A673 (cell line): ENCODE measurements at places on chromosomes 4 and X. TPM values are rescaled to one million over a fixed set of nuclear protein-coding genes. Genes with fewer than 3 reads are reported as not detected.
A peak's percentile ranks its signal among the peaks of the same experiment; 100 is the strongest.

XAGE1B gene
- total RNA-seq: 77.5 and 114 TPM in 2 replicates

RTL5 gene
- total RNA-seq: 8.4 and 11.5 TPM in 2 replicates

DRP2 gene
- total RNA-seq: 0.45 and 0.68 TPM in 2 replicates

DNA sequence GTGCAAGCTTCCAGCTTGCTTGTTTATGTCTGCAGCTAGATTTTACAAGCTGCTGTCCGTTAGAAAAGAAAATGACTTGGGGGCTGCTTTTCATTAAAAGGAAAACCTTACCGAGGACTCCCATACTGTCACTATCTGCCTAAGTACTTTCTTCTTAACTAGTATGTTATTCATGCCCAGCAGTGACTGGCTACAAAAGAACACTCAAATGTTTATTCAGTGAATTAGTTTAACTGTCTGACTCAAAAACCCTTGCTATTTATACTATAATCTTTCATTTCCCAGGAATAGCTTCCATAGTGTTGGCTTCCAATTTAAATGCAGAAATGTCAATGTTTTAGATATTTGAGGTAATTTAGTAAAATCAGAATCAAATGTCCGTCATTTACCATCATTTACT lies 164.9 kb downstream of the DTHD1 start:
- H3K4me3 ChIP-seq: no peak overlapping the region
- no peaks in the 10 kb centered on the region for H3K36me3 ChIP-seq
- no peak overlapping the region for H3K27ac ChIP-seq

- H3K27me3 ChIP-seq: no peaks in the 10 kb centered on the region
- no peak overlapping the region for H3K4me3 ChIP-seq
- no peaks in the 10 kb centered on the region for H3K36me3 ChIP-seq
- no peak for DNase-seq
- H3K4me1 ChIP-seq: no peaks in the 10 kb centered on the region
Observed at GRCh38 chrX:136176399-136176825, 29.1 kb downstream of the FHL1 start.

- no peaks in the 10 kb centered on the region for H3K27me3 ChIP-seq
- no peaks in the 10 kb centered on the region for H3K4me1 ChIP-seq
- H3K36me3 ChIP-seq: no peaks in the 10 kb centered on the region
- DNase-seq: no peak
- no peak overlapping the region for H3K27ac ChIP-seq
Observed at GRCh38 chr4:74529284-74530041, 84.5 kb downstream of the AREG start.

DNA sequence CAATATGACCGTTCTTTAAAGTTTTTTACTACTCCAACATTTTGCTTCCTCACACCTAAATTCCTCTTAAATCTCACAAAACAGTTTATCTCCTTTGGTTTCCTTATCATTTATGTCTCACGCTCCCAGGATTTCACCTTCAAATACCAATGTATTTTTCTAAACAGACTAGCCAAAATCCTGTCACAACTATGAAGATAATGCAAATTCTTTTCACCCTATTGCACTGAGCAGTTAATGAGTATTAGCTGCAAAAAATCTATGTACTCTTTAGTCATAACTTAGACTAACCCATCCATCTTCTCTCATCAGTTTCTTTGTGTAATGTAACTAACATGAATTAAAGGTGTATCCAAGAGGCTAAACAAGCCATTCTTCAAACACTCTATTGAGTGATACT lies 151.3 kb downstream of the COMMD8 start:
- DNase-seq: no peak
- H3K27ac ChIP-seq: no peak overlapping the region
- no peak overlapping the region for H3K4me3 ChIP-seq
- no peaks in the 10 kb centered on the region for H3K4me1 ChIP-seq

- H3K36me3 ChIP-seq: peaks cover 66% of the 10 kb centered on the region
- peak; percentile 30 for DNase-seq
- H3K4me1 ChIP-seq: no peaks in the 10 kb centered on the region
- H3K27ac ChIP-seq: no peak overlapping the region
- no peak overlapping the region for H3K4me3 ChIP-seq
Observed at GRCh38 chr4:82851885-82852750, 38.8 kb downstream of the SEC31A start.

DNA sequence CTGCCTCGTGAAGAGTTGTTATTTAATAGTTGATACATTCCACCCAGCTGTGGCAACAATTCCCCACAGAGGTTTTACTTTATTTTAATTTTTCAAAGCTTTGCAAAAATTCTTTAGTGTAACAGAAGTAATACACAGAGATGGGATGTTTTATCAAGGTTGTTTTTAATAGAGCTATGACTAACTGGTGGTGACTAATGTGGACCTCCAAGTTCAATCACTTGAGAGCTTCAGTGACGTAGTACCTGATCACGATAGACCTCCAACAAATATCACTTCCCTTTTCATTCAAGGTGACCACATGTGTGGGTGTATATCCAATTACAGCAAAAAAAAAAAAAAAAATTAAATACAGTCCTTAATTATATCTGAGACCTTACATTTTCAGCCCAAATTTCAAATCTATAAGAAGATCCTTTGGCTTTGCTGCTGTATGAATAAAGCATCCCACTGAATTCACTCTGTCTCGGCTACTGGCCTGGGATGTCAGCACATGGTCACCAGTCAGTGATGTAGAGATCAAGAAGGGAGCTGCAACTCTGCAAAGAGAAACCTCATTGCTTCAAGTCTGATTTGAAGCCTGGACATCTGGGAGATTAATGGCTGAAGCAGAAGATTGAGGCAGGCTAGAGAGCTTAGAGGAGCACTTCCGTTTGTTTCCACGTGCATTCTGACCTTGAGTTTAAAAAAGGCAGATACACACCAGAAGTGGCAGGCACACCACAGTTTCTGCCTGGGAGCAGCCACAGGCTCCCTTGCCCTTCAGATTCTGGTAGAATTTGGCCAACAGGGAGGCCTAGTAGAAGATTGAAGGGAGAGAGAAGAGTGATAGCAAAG lies 345.9 kb upstream of the NOCT start:
- H3K27me3 ChIP-seq: no peaks in the 10 kb centered on the region
- no peak overlapping the region for H3K27ac ChIP-seq
- no peaks in the 10 kb centered on the region for H3K36me3 ChIP-seq
- H3K4me3 ChIP-seq: no peak overlapping the region
- H3K4me1 ChIP-seq: no peaks in the 10 kb centered on the region
- no peak for DNase-seq

DNA sequence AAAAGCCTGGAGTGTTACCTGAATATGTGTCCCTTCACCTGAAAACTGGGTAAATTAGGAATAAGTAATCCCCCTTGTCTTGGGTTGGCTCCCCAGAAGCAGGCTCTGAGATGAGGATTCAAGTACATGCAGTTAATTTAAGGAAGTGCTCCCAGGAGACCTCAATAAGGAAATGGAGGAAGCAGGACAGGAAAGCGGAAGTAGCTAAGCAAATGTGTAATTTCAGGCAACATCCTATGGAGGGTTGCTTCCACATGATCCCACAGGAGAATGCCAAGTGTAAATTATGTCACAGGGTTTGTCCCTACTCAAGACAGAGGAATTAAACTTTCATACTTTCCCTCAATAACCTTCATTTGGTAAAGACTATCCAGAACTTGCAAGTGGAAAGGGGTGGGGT lies 48.1 kb upstream of the ARHGEF6 start:
- no peak overlapping the region for H3K4me3 ChIP-seq
- H3K27me3 ChIP-seq: no peaks in the 10 kb centered on the region

- peaks cover 70% of the 10 kb centered on the region for H3K27me3 ChIP-seq
- no peak overlapping the region for H3K4me3 ChIP-seq
- no peaks in the 10 kb centered on the region for H3K4me1 ChIP-seq
- DNase-seq: no peak
- H3K27ac ChIP-seq: no peak overlapping the region
Observed at GRCh38 chr4:187046471-187046870, 322.8 kb upstream of the FAT1 start.

DNA sequence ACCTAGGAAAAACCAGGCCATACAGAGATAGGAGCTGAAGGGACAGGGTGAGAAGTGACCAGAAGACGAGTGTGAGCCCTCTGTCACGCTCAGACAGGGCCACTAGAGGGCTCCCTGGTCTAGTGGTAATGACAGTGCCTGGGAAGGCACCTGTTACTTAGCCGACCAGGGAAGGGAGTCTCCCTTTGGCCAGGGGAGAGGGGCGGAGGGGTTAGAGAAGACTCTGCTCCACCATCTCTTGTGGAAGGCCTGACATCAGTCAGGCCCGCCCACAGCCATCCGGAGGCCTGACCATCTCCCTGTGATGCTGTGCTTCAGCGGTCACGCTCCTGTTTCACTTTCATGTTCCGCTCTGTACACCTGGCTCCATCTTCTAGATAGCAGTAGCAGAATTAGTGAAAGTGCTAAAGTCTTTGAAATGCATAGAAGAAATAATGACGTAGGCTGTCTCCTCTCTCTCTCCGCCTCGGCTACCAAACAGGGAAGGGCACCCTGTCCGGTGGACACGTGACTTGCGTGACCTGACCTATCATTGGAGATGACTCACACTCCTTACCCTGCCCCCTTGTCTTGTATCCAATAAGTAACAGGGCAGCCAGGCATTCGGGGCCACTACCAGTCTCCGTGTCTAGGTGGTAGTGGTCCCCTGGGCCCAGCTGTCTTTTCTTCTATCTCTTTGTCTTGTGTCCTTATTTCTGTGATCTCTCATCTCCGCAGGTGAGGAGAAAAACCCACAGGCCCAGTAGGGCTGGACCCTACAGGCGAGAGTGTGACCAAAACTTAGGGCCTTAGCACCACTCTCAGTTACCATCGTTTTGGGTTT lies 26.7 kb downstream of the HTT-AS start:
- no peak overlapping the region for H3K4me3 ChIP-seq
- H3K27me3 ChIP-seq: no peaks in the 10 kb centered on the region
- no peaks in the 10 kb centered on the region for H3K36me3 ChIP-seq
- no peak overlapping the region for H3K27ac ChIP-seq

DNA sequence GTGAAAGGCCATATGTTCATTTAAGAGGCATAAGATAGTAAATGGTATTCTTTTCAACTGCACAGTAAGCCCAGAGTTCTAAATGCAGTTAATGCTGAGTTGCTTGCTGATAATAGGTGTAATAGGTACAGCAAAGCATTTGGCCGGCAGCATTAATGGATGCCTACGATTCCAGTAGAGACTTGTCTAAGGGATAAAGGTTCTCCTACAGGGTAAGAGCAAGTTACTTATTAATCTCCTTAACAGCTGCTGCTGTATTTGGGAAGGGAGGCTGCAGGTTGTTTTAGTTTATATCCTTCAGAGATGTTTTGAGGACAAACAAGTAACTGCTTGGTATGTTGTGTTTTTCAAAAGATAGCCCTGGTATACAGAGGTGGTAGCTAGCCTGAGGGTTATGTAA lies 16.8 kb downstream of the TSPAN7 start:
- no peaks in the 10 kb centered on the region for H3K4me1 ChIP-seq
- no peaks in the 10 kb centered on the region for H3K27me3 ChIP-seq
- H3K27ac ChIP-seq: no peak overlapping the region
- no peak overlapping the region for H3K4me3 ChIP-seq
- DNase-seq: no peak
